ENCODE measurements at places on chromosomes 3 and 15. TPM values are rescaled to one million over a fixed set of nuclear protein-coding genes. Genes with fewer than 3 reads are reported as not detected.

GPR27 gene
- total RNA-seq, result 8.0 TPM

RMDN3 gene
- total RNA-seq, result 29.2 TPM

PIGZ gene
- 9.5 TPM for total RNA-seq

RHCG gene
- not detected for total RNA-seq

ZNF501 gene
- total RNA-seq, result 15.9 TPM

- H3K36me3 ChIP-seq, result no peaks in the 10 kb centered on the region
- H3K4me1 ChIP-seq, result peaks cover 27% of the 10 kb centered on the region
- no peak overlapping the region for H3K27ac ChIP-seq
- no peak overlapping the region for H3K4me3 ChIP-seq
- DNase-seq, result no peak
These were observed 261.4 kb upstream of the C2CD4B start for GRCh38 chr15:62426387-62426956.
